ENCODE measurements at places on chromosomes 1 and 21. TPM values are rescaled to one million over a fixed set of nuclear protein-coding genes. Genes with fewer than 3 reads are reported as not detected.

- ATAC-seq, result no peak
Observed at GRCh38 chr1:34656731-34657130, 98.1 kb upstream of the GJB5 start.

The VPS26C gene
- total RNA-seq, result 36.7 TPM

DNA sequence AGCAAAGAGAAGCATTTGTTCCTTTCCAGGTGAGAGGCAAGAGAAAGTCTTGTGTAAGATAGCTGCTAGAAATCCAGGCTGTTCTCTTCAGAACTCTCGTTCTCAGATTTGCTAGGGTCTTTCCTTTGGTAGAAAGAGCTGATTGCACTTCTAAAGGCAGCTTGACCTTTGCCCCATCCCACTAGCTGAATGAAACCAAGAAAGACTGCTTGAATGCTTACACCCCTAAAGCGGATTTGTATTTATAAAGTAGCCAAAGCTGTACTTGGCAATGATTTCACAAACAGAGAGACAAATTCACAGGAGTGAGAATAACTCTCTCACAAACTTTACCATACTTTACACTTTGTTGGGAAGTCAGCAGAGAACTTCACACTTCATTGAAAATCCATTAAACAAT is 424.1 kb downstream of the TTLL7 start:
- ATAC-seq, result no peak

The C8A gene
- total RNA-seq, result not detected

The RIIAD1 gene
- not detected for total RNA-seq

DNA sequence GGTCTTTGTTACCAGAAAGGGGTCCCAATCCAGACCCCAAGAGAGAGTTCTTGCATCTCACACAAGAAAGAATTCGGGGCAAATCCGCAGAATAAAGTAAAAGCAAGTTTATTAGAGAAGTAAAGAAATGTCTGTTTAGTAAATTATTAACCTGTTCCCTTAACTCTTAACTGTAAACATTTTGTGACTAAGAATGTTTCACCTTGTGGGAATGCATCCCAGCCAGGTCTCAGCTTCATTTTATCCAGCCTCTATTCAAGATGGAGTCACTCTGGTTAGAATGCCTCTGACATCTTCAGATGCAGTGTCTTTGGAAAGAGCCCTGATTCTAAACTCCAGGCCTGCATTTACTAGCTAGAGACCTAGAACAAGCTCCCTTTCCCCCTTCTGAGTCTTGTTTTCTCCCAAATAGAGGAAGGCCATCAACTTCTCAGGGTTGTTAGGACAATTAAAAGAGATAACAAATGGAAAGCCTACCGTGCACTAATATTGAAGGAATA is 4.5 kb upstream of the FABP3 start:
- ATAC-seq, result no peak

The CFAP107 gene
- total RNA-seq, result not detected

All from esophagus mucosa (tissue), 1 donor.